CD14-positive monocyte (primary cell): ENCODE measurements at places on chromosomes 4 and X.

- no peak for DNase-seq
- no peaks in the 10 kb centered on the region for H3K36me3 ChIP-seq
- no peaks in the 10 kb centered on the region for H3K27me3 ChIP-seq
- H3K27ac ChIP-seq, result no peak overlapping the region
- H3K4me3 ChIP-seq, result no peak overlapping the region
- H3K4me1 ChIP-seq, result no peaks in the 10 kb centered on the region
These were observed 217.8 kb downstream of the SHOX start for GRCh38 chrX:848386-848785.

GRCh38 chr4:66160606-66161005 lies 490.3 kb upstream of the EPHA5 start:
- H3K27me3 ChIP-seq, result no peaks in the 10 kb centered on the region
- no peak overlapping the region for H3K4me3 ChIP-seq
- H3K27ac ChIP-seq, result no peak overlapping the region
- no peak for DNase-seq
- no peaks in the 10 kb centered on the region for H3K4me1 ChIP-seq
- H3K36me3 ChIP-seq, result no peaks in the 10 kb centered on the region

- no peak for DNase-seq
- no peaks in the 10 kb centered on the region for H3K36me3 ChIP-seq
- no peak overlapping the region for H3K27ac ChIP-seq
- H3K4me3 ChIP-seq, result no peak overlapping the region
- H3K4me1 ChIP-seq, result no peaks in the 10 kb centered on the region
These were observed 608.7 kb downstream of the TLL1 start for GRCh38 chr4:166481739-166482138.

- H3K27ac ChIP-seq, result no peak overlapping the region
- no peak overlapping the region for H3K4me3 ChIP-seq
- no peaks in the 10 kb centered on the region for H3K4me1 ChIP-seq
- DNase-seq, result no peak
These were observed 80.7 kb upstream of the SCML1 start for GRCh38 chrX:17656556-17656955.

- DNase-seq, result no peak
- H3K27me3 ChIP-seq, result no peaks in the 10 kb centered on the region
- no peak overlapping the region for H3K27ac ChIP-seq
- H3K4me1 ChIP-seq, result no peaks in the 10 kb centered on the region
- H3K36me3 ChIP-seq, result no peaks in the 10 kb centered on the region
- H3K4me3 ChIP-seq, result no peak overlapping the region
These were observed 46.7 kb downstream of the CXCL13 start for GRCh38 chr4:77652237-77652897.

GRCh38 chr4:6563935-6564645 lies 10.9 kb upstream of the MAN2B2 start:
- peaks cover 72% of the 10 kb centered on the region for H3K27me3 ChIP-seq
- H3K4me3 ChIP-seq, result no peak overlapping the region
- peaks cover 5% of the 10 kb centered on the region for H3K4me1 ChIP-seq
- H3K36me3 ChIP-seq, result no peaks in the 10 kb centered on the region

- no peak overlapping the region for H3K27ac ChIP-seq
- H3K36me3 ChIP-seq, result no peaks in the 10 kb centered on the region
- H3K4me1 ChIP-seq, result no peaks in the 10 kb centered on the region
- H3K27me3 ChIP-seq, result no peaks in the 10 kb centered on the region
These were observed 753.5 kb upstream of the PCDH10 start for GRCh38 chr4:132395561-132395960.
